ENCODE measurements at places on chromosomes 4 and X.

DNA sequence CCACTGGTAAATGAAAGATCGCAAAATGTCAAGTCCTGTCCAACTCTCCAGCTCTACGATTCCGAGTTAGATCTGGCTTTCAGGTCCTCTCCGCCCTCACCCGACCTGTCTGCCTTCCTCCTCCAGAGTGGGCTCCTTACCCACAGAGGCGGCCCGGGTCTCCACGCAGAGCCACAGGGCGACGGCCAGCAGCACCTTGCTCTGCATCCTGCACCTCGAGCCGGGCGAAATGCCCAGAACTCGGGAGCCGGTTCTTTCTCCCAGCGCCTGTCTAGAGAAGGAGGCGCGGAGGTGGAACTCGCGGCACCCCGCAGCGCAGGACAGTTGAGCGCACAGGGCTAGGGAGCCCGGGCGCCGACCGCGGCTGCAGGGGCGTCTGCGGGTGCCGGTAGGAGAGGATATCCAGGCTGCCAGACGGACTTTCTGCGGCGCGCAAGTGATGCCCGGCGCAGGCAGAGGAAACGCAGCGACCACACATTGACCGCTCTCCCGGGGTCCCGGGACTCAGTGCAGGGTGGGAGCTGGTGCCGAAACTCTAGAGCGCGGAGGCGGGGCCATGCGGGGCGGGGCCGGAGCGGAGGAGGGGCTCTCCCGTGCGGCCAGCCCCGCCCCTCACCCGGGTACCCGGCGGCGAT is at the start of gene KDR:
KDR (minus strand) TSS at position 509 of the 635 bp plus-strand sequence; CDS start at position 207, 302 bp downstream.
- no peak for DNase-seq

- DNase-seq, result no peak
Measured at GRCh38 chr4:160251522-160252170, 1148.8 kb downstream of the RAPGEF2 start.

GRCh38 chr4:182065255-182065654 is 177.9 kb upstream of the TENM3 start:
- no peak for DNase-seq

DNA sequence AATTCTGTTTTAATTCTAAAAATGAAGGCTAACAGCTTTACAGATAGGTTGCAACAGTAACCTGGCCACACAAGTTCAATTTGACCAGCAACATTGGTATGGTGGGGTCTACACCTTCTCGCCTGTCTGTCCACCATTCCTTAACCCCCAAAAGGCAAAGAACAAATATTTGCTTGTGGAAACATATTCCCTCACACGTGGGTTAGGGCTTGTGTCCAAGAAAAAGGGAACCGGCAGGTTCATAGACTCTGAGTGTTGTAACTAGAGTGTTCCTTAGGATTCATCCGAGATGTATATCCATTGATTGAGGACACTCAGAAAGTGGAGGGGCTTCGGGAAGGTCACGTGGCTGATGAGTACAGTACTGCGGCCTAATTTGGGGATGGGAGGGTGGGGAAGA is 54.1 kb downstream of the C4orf51 start:
- DNase-seq, result no peak

DNA sequence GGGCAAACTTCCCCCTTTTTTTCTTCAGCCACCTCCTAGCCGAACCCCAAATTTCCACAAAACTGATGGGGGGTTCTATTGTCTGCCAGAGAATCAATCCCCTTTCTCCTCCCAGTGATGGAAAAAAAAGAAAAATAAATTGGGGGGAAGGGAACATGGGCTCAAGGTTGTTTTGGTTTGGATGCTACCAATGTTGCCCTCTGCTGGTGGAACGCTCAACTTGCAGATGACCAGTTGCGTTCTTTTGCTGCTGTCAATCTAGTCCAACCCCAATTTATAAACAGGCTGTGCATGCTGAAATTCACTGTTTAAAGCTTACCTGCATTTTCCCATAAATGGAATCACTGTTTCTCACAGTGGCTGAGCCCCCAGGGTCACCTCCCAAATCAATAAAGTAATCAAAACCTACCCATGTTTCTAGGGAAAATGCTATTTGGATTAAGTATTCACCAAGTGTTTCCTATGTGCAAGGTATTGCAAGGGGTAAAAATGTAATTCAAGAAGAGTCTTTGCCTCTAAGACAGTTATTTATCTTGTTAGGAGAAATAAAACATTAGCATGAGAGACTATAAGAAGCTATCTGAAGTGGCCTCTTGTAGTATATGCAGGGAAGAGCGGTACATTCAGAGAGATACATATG is 116.7 kb upstream of the TMEM164 start:
- DNase-seq, result no peak

- no peak for DNase-seq
Measured at GRCh38 chrX:71081330-71082123, 13.4 kb upstream of the SNX12 start.

Measured in anterior cingulate cortex (tissue), 58 donors.